GM23338 (cell line): ENCODE measurements at places on chromosomes 3 and 15. TPM values are rescaled to one million over a fixed set of nuclear protein-coding genes. Genes with fewer than 3 reads are reported as not detected.

CCR3 gene
- not detected in 2 replicates for polyA plus RNA-seq

GALNT15 gene
- polyA plus RNA-seq, result 0.06 TPM in 1 of 2 replicates, not detected in the other

DNA sequence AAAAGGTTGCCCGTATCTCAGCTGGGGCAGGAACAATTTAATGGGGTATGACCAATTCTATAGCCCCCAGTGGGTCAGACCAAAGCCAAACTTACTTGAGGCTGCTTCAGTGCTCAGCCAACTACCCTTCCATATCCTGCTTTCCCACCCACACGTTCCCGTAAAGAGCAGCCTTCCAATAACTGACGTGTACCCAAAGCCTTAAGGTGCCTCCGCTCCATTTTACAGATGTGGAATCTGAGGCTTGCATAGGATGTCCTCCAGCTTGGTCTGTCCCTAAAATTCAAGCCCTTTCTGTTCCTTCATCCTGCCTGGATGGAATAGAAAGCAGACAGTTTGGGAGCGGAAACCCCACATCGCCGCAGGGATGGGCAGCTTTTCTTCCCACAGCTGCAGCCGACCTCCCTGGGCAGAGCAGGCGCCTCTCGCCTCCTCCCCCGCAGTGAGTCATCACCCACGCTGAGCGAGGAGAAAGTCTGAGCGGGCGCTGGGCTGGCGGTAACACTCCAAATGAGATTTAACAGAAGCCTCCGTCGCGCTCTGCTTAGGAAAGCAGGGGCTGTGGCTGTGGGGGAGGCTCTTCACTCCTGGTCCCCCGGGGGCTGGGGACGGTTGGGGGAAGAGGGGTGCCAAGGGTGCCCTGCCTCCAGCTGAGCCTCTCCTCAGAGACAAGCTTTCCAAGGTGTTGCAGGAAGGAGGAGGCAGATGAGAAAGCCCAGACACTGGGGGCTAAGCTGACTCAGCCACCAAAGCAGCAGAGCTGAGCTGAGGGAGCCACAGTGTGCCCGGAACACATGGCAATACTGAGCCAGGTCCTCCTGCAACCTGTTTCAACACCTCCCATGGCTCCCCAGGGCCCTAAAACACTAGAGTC lies 57.8 kb upstream of the HRH1 start:
- peak; percentile 63 for DNase-seq

DNA sequence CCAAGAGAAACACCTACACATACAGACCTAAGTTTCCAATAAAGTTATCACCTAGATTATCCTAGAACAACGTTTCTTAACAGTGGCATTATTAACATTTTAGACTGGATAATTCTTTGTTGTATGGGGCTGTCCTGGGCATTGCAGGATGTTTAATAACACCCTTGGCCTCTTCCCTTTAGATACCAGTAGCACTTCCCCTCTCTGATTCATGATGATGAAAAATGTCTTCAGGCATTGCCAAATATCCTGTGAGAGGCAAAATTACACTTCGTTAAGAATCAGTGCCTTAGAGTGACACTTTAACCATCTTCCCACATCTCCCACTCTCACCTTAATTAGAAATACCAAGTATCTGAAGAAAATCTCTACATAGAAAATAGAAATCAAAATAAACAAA lies 352.6 kb downstream of the CGGBP1 start:
- DNase-seq, result no peak

PLA1A gene
- not detected in 2 replicates for polyA plus RNA-seq

PARL gene
- polyA plus RNA-seq, result 78.7 and 82.7 TPM in 2 replicates

DNA sequence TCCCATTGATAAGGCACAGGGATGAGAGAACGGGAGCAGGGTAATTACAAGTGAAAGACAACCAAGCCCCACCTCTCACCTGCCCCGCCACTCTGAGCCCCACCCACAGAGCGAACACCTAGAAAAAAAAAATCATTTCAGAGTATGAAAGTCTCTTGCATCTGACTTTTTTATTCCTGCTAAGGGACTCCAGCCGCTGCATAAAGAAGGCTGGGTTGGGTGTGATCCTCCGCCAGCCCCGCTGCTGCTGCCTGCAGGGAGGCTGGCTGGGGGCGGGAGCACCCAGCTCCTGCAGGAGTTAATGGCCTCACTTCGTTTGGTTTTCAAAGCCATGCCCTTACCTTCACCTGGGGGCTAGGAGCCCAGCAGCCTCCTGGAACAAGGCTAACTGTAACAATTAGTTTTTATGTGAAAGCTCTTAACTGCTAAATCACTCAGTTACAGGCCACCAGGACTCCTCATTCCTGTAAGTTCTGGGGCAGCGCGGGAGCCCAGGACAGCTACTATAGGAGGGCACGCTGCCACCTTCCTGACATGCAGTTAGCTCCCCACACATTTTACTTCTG lies 78.0 kb upstream of the SNRPA1 start:
- peak; percentile 46 for DNase-seq

ACOX2 gene
- polyA plus RNA-seq, result 1.9 and 2.9 TPM in 2 replicates

DNA sequence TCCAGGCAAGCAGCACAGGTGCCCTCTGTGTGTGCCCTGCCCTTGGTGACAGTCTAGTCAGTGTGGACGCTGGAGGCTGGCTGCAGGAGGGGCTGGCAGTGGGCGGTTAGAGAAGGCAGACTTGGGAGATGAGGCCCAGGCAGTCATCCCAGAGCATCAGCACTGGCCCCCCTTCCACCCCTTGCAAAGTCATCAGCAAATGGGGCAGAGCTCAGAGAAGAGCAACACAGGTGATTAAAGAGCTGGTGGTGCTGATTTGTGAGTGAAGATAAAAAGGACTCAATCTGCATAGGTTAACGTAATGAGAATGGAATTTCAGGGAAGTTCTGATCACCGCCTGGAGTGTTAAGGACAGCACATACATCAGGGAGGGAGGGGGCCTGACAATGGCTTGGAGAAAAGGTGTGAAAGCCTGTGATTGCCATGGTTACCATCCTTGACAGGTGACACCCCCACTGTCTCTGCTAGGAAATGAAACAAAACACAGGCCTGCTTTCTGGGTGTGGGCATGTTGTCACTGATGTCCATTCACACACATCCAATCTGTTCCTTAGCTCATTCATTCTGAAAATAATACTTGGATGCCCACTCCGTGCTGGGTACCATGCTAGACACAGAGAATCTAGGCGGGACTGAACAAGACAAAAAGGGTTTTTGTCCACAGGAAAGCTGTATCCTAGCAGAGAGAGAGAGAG lies 269.6 kb upstream of the ST8SIA2 start:
- peak; percentile 88 for DNase-seq

ANKRD63 gene
- not detected in 2 replicates for polyA plus RNA-seq

FAM81A gene
- 0.73 and 1.1 TPM in 2 replicates for polyA plus RNA-seq

NSMCE3 gene
- polyA plus RNA-seq, result 10.0 and 10.5 TPM in 2 replicates

ALCAM gene
- polyA plus RNA-seq, result 11.3 and 14.2 TPM in 2 replicates

- DNase-seq, result no peak
Measured at GRCh38 chr15:69156736-69157381, 3.6 kb upstream of the GLCE start.

GRCh38 chr3:149487598-149488197 lies 13.2 kb downstream of the TM4SF4 start:
- peak; percentile 81 for DNase-seq

- no peak for DNase-seq
Measured at GRCh38 chr3:177104299-177104992, 92.8 kb downstream of the TBL1XR1 start.

DNA sequence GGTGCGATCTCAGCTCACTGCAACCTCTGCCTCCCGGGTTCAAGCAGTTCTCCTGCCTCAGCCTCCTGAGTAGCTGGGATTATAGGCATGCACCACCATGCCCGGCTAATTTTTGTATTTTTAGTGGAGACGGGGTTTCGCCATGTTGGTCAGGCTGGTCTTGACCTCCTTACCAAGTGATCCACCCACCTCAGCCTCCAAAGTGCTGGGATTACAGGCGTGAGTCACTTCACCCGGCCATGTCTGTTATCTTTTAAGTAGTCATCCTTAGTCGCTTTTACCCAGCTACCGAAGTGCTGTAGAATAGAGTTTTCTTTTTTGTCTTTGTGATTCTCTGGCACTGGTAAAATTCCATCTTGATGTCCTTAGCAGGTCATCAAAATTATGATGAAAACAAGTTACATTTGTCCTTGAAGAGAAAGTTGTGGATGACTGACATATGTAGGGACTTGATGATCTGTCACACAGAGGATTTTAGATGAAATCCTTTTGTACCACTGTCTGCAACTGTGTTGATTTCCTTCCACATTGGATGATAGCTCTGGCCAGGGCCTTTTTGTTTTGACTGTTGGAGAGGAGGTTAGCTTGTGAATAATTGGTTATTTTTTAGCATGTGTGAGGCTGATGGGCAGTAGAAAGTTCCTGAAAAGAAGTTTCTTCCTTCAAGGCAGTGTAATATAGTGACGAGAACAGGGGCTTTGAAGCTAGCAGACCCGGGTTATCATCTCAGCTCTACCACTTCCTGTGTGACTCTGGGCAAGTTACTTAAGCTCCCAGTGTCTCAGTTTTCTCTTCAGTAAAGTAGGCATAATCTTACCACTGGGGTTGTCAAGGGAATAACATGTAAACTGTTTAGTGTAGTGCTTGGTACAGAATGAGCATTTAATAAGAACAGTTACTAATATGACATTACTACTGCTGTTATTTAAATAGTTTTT lies 18.8 kb downstream of the ATG7 start:
- DNase-seq, result no peak

GRCh38 chr3:45227071-45227820 lies 1.2 kb upstream of the TMEM158 start:
- peak; percentile 20 for DNase-seq

GRCh38 chr3:119085070-119085439 lies 50.4 kb upstream of the IGSF11 start:
- DNase-seq, result peak; percentile 49

DNA sequence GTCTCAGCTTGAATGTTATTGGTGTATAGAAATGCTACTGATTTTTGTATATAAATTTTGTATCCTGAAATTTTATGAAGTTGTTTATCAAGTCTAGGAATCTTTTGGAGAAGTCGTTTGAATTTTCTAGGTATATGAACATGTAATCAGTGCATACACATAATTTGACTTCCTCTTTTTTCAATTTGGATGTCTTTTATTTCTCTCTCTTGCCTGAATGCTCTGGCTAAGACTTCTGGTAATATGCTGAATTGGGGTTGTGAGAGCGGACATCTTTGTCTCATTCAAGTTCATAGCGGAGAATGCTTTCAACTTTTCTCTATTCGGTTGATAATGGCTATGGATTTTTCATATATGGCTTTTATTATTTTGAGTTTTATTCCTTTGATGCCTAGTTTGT lies 100.9 kb upstream of the MCTP2 start:
- no peak for DNase-seq

KNG1 gene
- 0.09 TPM in 1 of 2 replicates, not detected in the other for polyA plus RNA-seq

DNA sequence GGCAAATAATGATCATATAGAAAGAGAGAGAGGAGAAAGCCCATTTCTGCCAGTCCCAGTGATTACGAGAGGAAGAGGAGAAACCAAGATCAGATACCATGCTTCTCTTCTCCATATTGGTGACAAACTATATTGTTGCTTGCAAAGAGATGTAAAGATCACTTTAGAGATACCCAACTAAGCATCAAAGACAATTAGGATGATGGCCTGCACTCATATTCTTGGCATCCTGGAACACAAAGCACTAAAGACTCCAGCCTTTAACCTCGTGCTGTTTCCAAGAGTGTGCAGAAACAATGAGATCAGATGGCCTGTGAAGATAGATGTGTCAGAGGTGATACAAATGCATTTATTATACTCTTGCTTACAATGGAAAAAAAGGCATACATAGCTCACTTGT lies 170.7 kb upstream of the TP63 start:
- no peak for DNase-seq

DNA sequence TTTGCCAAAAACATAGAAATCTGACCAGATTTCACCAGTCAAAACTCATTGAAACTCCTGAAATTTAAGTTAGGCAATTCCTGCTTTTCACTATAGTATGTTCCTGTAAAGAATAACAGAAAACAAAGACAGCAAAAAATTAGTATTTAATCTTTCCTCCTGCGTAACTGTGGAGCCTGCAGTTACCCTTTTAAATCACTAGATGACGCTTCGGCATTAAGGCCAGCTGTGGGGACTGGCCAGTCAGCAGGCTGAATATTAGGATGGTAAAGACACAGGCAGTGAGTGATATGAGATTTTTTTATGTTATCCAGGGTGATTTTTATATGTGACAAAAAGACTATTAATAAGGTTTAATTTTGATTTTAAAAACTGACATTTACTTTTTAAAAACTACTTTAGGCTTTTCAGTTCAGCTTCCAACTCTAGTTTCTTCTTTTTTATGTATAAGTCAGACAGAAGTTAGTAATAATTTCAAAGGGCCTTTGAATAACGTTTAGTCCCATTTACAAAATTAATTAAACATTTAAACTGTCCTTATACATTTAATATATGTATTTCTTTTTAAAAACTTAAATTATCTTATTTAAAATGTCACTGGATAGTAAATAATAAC lies 165.1 kb downstream of the PPM1L start:
- peak; percentile 69 for DNase-seq

GOLGA6L10 gene
- polyA plus RNA-seq, result 0.23 TPM in 1 of 2 replicates, not detected in the other

DNA sequence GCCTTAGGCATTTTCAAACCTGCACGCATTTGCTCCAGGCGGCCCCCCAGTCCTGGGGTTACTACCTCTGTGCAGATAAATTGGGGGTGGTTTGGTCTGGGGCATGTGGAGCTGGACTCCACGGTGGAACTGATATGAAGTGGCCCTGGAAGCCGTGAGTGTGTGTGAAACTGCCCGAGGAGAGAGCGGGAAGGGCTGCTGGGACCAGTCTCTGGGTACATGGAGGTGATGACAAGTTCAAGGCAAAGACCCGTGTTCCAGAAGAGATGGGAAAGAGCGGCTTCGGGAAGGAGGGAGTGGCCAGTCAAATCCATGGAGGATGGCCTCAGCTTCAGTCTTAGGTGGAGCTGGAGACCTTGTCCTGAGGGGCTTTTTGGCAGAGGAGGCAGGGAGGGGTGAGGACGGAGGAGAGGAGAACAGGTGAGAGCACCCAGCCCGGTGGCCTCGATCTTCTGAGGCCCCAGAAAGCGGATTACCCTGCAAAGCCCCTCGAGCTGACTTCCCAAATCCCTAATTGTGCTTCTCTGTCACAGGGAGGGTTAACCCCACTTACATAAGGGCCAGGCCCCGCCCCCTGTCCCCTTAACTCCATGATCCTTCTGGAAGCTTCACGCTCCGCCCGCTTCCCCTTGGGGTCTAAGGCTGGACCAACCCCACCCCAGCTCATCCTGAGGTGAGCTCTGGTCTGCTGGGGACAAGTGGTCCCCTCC lies 1.9 kb upstream of the NR2E3 start:
- DNase-seq, result no peak

- no peak for DNase-seq
Measured at GRCh38 chr15:87619161-87619960, 637.2 kb downstream of the NTRK3 start.

DNA sequence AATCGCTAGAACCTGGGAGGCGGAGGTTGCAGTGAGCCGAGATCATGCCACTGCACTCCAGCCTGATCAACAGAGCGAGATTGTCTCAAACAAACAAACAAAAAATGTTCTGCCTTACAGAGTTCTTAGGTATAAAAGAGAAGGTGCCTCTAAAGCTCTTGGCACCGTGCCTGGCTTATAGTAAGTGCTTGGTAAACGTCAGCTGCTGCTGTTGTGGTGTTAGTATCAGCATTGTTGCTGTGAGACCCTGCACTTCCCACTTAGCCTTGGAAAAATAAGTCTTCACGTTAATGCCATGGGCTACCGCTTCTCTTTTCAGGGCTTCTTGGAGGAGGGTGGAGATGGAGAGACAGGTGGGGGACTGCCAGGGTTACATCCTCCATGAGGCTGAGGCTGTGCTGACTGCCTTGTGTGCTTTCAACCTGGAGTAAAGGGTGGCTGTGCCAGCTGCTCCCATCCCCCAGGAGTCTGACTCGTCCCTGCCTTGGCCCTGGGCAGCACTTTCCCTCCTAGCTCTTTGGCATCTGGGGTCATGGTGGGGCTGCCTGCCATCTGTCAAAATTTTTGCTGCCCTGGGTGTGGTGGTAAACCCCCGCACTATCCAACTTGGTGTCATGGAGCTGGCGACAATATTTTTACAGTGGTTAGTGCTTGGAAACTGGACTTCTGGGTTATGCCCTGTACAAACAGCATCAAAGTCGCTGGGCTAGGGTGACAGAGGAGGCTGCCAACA lies 17.8 kb downstream of the FLNB start:
- DNase-seq, result no peak
